ENCODE measurements at places on chromosomes 2 and 18.

- DNase-seq, result no peak
Observed at GRCh38 chr2:152630466-152630865, 86.8 kb downstream of the PRPF40A start.

DNA sequence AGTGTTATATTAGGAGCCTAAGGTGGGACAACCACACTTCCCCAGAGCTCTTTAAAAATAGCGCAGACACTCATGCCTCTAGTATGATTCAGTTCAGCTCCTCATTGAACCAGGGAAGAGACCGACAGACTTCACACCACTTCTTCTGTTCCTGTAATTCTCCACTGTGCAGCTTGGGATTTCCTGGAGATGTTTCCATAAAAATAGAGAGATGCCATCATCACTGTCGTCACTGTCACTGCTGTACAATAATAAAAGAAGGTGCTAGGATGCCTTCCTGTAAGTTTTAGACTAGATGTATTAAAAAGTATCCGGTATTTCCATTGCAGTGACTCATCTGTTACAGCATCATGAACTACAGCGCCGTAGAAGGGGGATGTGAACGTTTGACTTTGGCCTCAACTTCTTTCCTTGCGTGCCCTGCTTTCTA is 110.9 kb downstream of the FAM210A start:
- no peak for DNase-seq

DNA sequence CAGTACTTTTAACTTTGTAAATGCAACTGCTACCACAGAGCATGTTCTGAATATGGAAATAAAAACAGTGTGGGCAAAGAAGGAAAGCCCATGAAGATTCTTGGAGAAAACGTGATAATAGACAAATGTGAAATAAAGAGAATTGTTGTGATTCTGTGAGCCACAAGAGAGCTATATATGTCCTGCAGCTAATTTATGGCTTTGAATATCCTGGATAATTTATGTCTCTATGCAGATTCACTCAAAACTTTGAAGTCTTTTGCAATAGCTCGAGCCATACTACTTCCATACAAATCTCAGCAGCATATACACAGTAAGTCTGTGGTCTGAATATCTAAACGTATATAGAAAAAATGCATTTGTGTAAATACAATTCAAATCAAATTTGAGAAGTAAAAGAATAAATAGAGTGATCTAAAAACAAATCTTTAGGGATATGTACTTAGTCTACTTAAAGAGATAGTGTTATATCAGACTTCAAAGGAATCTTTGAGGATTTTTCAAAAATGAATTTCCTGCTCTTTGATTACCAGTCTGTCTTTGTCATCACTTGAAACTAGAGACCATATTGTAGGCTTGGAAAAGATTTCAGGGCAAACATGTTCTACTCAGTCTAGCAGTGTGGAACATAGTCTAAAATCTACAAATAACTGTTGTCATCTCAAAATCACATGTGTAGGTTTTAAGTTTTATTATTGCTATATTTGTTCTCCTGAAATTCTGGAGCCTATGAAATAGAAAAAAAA is 107.1 kb downstream of the CSRNP3 start:
- no peak for DNase-seq

- DNase-seq, result no peak
Observed at GRCh38 chr2:95272299-95272751, 1.9 kb upstream of the PROM2 start.

- DNase-seq, result no peak
Observed at GRCh38 chr2:178425255-178425827, 25.6 kb downstream of the PRKRA start.

DNA sequence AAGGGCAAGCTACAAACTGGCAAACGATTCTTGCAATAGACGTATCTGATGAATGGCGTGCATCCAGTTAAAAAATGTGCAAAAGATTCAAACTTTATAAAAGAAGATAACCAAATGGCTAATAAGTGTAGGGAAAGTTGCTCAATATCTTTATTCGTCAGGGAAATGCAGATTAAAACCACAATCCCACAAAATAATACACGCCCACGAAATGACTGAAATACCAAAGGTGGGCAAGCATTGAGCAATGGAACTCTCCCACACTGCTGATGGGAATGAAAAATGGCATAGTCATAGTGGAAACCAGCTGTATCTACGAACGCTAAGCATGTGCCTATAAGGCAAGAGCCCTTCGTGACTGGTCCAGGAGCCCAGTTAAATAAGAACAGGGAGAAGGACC is 168.6 kb upstream of the SIX2 start:
- DNase-seq, result no peak

DNA sequence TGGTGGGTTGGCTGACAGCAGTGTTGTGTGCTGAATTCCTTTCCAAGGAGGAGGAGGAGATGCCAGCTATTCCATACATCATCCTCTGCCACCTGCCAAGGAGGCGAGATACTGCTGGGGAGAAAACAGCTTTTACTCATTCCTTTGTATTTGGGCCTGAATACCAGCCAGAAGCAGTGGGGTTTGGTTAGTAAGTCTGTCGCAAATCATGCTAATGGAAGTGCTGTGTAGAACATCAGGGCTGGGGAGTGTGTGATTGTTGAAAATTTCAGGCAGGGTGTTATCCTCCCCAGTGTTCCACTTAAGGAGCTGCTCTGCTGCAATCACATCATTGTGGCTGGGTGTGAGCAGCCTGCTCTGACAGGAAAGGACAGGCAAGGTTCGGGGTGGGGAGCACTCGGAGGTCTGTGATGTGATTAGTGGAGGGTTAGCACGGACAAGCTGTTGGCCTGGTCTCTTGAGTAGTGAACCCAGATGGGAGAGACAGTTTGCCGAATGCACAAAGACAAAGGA is 128.2 kb upstream of the DLX2 start:
- no peak for DNase-seq

DNA sequence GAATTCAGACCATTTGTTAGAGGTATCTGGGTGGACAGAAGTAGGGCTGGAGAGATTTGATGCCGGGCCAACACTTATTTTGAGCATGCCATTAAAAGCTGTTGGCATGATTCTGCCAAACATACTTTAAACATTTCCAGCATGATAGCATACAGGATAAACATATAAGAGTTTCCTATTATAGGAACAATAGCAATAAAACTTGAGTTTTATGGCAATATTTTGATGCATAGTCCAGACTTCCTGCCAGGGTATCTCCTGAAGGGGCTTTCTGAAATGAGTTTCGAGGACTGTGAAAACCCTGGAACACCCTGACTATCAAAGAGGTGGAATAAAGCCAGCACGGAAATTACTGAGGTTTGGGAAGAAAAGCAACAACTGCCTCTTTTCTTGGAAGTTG is 1398.0 kb upstream of the NXPH2 start:
- DNase-seq, result no peak

GRCh38 chr2:128375454-128375853 is 56.8 kb upstream of the HS6ST1 start:
- no peak for DNase-seq

DNA sequence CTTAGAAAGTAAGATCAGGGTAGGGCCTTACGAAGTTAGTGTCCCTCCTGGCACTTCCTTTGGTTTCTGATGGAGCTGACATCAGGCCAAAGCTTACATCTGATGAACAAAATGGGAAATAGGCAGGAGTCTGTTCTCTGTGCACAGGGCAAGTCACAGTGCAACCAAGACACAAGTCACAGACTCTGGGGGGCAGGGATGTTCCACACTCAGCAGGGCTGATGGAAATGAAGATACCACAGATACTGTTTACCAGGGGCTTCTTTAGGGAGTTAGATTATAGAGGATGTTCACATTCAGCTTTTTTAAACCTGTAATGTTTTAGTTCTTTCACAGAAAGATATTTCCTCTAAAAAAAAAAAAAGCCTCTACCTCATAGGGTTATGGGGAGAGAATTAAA is 106.2 kb upstream of the EPC2 start:
- no peak for DNase-seq

DNA sequence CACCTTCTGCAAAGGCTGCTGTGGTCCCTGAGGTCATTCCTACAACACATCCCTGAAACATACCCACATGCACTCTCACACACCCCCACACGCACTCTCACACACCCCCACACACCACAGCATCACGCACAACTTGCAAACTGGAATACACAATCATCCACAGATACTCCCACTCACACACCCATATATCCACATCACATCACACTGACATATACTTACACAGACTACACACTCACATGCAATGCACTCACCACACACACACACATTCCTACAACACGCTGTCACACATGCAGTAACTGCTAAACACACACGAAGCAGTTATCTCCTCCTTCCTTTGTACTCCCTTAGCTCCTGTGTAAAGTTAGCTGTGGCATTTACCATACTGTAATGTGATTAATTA is 57.1 kb upstream of the PKDCC start:
- DNase-seq, result no peak

DNA sequence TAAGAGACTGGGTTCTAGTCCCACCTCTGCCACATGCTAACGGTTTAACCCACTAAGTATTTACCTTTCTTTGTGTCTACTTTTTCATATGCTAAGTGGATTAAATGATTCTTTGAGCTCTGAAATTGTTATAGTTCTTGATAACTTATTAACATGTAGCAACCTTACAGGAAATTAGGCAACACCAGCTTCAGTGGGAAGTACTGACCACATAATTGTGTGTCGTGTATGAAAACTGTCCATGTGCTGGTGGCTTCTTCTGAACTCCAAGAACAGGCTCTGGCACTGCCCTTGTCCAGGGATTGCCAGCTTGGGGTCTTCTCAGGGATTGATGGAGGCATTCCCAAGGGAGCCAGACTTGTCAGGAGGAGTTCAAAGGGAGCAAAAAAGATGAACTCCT is 427.7 kb downstream of the TGIF1 start:
- DNase-seq, result no peak

DNA sequence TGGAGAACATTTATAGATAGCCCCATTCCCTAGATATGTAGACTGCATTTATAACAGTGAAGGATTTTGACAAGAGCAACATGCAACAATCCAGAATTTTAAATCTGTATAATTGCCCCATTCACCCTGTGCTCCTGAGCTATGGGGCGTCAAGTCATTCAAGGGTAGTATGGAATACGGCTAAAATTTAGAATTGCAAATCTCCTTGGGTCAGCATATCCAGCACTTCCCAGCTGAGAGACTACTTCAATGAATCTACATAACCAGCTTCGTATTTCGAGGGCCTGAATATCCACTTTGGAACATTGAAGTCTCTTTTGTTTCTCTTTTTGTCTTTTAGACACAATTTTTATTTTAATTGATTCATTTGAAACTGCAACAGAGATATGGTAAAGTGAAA is 28.4 kb upstream of the ACVR1C start:
- no peak for DNase-seq
